ENCODE measurements at places on chromosomes 13 and 19. TPM values are rescaled to one million over a fixed set of nuclear protein-coding genes. Genes with fewer than 3 reads are reported as not detected.

The SLC7A10 gene
- total RNA-seq, result 4.9 TPM

The A1BG gene
- 22.6 TPM for total RNA-seq

The CLDND2 gene
- total RNA-seq, result 2.1 TPM

GRCh38 chr13:27113436-27113835, 58.2 kb downstream of the USP12 start:
- no peak for DNase-seq

The PRTN3 gene
- 0.61 TPM for total RNA-seq

- no peak for DNase-seq
These were observed 127.7 kb downstream of the FRY start for GRCh38 chr13:32159137-32159869.

The AP1M1 gene
- 30.5 TPM for total RNA-seq

The FXYD3 gene
- total RNA-seq, result 1.0 TPM

The RGS9BP gene
- 0.24 TPM for total RNA-seq

DNA sequence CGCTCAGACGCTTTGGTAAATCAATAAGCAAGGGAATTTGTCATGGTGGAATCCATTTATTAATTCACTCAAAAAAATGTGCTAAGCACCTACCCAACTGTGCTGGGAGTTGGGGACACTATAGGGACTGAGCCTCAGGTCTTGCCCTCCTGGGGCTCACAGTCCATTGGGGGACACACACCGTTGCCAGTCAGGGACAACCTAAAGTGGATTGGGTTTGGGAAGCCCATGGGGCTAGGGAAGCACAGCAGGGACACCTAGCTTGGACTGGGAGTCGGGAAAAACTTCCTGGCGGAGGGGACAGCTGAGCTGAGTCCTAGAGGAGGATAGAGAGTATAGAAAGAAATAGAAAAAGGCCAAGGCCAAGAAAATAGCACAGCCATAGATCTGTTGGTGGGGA, 8.5 kb downstream of the FOSB start:
- DNase-seq, result no peak

GRCh38 chr13:45961468-45961867, 91.1 kb downstream of the ZC3H13 start:
- no peak for DNase-seq

DNA sequence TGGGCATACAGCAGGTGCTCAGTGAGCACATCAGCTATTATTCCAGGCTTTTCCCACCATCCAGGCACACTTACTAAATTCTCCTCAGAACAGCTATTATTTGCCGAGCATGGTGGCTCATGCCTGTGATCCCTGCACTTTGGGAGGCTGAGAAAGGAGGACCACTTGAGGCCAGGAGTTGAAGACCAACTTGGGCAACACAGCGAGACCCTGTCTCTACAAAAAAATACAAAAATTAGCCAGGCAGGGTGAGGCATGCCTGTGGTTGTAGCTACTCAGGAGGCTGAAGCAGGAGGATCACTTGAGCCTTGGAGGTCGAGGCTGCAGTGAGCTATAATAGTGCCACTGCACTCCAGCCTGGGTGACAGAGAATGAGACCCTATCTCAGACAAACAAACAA, 35.4 kb downstream of the PTPRS start:
- no peak for DNase-seq

GRCh38 chr13:24053519-24054251, 106.8 kb upstream of the SPATA13 start:
- DNase-seq, result peak; percentile 73

DNA sequence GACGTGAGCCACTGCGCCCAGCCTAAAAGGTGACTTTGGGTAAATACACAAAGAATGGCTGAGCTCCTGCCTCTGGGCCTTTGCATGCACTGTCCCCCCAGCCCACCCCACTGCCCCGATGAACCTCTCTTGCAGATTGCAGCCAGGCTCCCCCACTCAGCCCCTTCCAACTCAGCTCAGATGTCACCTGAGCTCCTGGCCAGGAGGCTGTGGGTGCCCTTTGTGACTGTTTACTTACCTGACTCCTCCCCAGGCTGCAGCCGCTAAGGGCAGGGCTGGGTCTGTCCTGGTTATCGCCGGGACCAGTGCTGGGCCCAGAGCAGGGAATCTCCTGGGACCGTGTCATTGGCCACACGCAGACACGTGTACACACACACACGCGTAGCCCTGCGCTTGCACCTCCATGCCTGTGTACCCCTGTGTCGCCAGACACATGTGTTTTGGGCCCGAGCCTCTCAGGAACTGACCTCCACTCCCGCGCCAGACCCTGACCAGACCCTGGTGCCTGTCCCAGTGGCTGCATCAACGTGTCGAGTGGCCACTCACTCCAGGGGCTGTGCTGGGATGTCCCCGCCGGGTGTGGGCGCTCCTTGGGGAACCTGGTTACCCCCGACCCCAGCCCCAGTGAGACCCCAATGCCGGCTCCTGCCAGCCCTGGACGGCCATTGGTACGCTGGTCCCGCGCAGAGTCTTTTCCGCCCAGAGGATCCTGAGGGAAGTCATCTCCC, 18.7 kb downstream of the EFNA2 start:
- no peak for DNase-seq

The RFPL4A gene
- total RNA-seq, result not detected

GRCh38 chr13:106078191-106078590, 457.3 kb downstream of the EFNB2 start:
- no peak for DNase-seq

The CCNA1 gene
- total RNA-seq, result 3.8 TPM

- DNase-seq, result no peak
These were observed 225.5 kb upstream of the IPO5 start for GRCh38 chr13:97727991-97728390.

The KIR3DL1 gene
- not detected for total RNA-seq

The TMC4 gene
- total RNA-seq, result 14.7 TPM

DNA sequence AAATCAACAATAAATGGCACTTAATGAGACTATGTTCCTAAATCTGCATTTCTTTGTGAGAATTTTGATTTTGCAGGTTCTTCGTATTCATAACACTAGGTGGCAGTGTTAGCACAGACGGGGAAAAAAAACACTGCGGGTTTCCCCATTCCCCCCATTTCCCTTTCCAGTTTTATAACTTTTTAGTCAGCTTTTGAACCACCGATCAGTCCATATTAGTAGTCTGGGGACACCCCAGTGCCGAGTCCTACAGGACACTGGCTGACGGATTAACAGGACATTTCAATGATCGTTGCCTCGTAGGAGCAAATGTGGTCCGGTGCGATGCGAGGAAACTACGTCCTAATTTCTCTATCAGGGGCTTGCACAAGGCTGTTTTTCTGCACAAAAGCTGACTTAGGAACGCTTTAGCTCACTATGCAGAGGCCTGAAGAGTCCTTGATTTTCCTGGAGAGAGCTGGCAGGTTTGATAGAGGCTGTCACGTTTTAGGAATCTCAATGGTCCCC, 234.3 kb downstream of the LMO7 start:
- no peak for DNase-seq

The F2RL3 gene
- 0.14 TPM for total RNA-seq

DNA sequence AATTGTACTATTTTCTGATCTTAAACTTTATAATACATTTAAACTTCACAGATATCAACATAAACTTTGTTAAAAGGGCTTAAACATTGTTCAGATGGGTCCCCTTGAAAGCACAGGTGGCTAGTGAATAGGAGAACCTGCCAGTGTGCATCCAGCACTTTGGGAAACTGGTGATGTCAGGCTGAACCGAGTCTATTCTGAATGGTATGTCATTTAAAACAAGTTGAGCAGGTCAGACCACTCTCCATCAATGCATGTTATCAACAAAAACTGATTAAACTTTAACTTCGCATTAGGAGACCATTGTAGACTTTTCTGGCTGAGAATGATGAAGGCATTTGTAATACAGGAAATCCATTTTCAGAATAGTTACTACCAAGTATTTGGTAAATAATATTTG, 50.1 kb upstream of the FREM2 start:
- DNase-seq, result no peak

The FFAR2 gene
- total RNA-seq, result not detected

DNA sequence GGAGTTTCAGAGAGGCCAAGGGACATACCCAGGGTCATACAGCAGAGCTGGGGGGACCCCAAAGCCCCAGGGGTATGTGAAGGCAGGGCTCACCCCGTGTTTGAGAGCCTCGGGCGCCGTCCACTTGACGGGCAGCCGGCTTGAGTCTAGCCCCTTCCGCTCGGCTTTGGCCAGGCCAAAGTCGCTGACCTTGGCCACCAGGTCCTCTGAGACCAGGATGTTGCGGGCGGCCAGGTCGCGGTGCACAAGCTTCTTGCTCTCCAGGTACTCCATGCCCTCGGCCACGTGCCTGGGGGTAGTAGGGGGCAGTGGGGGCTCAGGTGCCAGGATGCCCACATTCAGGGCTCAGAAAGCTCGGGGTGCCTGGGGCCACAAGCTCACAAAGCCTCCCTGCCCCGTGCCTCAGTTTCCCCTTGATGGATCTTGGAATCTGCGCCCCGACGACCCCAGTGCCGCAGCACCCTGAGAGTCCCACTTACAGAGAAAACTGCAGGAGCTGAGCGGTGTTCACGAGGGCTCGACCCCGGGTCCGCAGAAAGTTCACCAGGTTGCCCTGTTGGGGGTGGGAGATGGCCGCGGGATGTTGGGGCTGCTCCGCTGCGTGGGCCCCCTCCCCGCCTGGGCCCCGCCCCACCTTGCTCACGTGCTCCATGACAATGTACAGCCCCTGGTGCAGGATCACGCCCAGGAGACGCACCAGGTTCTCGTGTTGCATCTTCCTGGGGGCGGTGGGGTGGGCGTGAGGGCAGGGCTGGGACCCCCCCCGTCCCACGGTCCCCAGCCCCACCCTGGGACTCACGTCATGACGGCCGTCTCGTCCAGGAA, 7.1 kb downstream of the MATK start:
- DNase-seq, result no peak

DNA sequence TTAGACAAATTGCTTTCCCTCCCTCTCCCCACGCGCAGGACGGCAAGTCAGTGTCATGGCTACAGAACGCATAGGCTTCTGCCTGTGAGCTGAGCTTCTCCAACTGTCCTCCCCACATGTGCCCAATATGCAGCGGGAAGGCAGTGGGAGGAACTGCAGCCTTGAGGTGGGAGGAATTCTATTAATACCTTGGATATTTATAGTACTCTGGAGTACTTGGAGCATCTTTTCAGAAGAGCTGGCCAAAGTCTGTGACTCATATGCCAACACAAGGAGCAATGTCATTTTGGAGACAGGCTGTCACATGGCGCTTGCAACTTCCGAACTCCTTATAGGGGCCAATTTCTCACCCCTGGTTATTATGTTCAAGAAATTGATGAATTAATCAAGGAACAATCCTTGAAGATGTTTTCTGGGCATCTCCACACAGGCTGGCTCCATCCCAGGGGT, 245.0 kb upstream of the SERP2 start:
- DNase-seq, result no peak

The LYPD5 gene
- 0.39 TPM for total RNA-seq

GRCh38 chr13:21075379-21076249, 14.2 kb upstream of the LATS2 start:
- DNase-seq, result peak; percentile 76

- DNase-seq, result no peak
These were observed 135.2 kb downstream of the EFNB2 start for GRCh38 chr13:106400289-106400688.

- DNase-seq, result no peak
These were observed 45.4 kb upstream of the GPR183 start for GRCh38 chr13:99352351-99353245.

- DNase-seq, result peak; percentile 23
These were observed 627.8 kb upstream of the SLC10A2 start for GRCh38 chr13:103694033-103694432.

The ZNF208 gene
- not detected for total RNA-seq

- no peak for DNase-seq
These were observed 137.5 kb downstream of the KCNRG start for GRCh38 chr13:50152655-50153309.

DNA sequence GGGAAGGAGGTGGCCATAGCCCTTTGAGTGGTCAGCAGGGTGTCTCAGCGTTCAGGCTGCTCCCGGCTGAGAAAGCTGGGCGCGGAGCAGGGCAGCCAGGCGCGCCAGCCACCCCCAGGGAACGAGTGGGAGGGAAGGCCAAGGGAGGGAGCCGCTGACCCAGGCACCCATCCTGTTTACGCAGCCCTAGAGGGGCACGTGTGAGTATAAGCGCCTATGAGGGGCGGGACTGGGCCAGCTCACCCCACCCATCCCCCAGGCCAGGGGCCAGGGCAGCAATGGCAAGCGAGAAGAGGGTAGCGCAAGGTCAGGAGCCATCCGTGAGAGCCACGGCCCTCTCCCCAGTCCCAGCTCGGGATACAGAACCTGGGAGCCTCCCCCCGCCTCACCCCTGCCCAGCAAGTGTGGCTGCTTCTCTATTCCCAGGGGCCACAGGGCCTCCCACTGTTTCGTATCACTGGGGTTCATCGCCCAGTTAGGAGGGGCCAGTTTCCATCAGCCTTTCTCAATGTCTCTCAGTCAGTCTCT, 897 bp upstream of the DMKN start:
- DNase-seq, result peak; percentile 31

DNA sequence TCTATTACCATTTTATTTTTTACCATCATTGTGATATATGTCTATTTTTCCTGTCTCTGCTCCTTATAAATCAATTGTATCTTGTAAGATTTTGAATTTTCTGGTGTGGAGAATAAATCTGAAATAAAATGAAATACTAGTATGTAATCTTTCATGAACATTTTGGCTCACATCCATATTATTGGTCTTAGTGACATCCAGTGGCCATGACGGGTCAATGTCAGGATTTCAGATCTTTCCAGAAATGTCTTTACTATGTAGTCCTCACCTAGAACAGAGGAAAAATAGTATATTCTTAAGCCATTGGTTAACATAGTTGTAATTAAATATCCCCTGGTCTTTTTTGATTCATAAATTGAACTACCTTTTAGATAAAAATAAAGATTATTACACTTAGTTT, 109.8 kb upstream of the GPC6 start:
- DNase-seq, result no peak

GRCh38 chr19:14023404-14024235, 4.3 kb upstream of the RLN3 start:
- DNase-seq, result peak; percentile 77

DNA sequence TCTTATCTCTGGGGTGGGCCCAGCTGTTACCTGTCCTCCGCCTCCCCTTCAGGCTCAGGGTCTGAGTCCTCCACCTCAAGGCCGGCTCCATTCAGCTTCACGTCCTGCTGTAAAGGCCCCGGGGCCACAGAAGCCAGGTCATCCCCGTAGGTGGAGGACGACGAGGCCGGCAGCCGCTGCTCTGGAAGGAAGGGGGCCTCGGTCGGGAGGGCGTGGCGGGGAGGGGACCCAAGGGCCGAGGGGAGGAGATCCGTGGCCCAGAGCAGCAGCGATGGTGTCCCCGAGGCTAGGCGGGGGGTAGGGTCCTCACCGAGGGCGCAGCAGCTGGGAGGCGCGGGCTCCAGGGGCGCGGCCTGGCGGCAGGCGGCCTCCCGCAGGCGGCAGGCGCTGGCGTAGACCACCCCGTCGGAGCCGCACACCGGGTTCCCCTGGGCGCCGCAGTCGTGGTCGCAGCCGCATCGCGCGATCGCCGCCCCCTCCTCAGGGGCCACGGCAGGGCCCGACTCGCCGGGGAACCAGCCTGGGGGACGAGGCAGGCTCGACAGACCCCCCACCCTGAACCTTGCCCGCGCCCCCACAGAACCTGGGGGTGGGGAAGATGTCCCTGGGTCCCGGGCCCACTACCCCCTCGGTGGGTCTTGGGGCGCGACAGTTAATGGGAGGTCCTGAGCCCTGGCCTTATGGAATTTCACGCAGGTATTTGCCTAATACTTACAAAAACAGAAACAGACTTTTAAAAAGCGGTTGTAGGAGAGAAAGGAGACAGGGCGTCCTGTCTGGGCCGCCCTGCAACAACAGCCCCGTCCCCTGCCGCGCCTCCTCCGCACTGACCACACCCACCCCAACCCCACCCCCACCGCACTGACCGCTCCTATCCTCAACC, 7.6 kb downstream of the F2RL3 start:
- DNase-seq, result peak; percentile 62

Data from WTC11 (cell line).